ENCODE measurements at places on chromosomes 1 and 21.
A peak's percentile ranks its signal among the peaks of the same experiment; 100 is the strongest.

DNA sequence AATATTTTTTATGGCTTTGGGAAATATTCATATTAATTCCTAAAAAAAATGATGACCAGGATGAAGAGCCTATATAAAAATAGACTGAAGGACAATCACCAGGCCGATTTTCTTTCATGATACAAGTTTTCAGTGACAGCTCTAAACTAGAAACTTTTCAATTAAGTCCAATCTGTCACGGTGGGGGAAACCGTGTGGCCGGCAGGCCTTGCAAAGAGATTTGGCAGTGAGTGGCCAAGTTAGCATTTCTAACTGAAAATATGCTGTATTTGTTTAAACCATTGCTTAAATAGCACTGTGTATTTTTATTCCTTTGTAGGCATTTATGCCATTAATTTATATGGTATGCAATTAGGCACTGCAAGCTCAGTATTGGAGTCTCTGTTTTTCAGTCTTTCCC lies 294.5 kb upstream of the NRIP1 start:
- no peak for DNase-seq

GRCh38 chr1:212118872-212119260 lies 83.3 kb downstream of the DTL start:
- DNase-seq = no peak

DNA sequence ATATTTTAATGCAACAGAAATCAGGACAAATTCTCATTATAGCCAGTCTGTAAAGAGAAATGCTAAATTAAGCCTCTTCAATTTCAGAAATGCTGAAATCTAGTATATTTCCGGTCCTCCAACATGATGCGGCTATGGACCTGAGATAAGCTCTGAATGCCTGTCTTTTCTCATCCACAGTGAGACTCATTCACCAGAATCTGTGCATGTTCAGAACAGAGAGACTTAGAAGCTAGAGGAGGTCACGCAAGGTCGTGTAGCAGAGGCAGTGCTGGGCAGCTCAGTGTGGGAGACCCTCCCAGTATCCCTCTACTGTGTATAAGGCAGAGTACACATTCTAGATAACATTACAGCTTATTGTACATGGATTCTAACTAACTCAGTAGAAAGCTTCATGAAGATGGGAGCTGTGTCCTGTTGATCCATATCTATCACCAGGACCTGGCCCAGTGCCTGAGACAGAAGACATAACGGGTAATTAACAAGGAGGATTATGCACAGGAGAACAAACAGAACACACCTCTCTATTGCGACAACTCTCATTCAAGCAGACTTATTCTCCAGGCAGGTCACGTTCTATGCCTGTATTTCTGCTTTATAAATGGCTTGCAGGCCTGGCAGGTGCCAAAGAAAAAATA lies 97.0 kb upstream of the COA6 start:
- no peak for DNase-seq

DNA sequence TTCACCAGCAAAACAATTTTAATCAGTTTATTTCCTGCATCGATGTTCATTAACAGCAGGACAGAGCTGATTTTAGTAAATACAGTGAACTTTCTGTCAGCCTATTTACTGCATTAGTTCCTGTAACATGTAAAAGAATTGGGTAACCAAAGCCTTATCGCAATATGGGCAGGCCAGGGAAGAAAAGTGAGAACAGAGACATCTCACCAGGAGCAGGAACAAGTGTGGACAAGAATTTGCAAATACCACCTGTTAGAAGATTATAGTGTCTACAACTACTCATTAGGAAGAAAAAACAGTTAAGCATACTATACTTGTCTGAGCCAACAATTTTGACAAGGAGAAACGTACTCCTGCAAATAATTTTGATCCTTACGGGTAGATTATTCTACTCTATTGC lies 1293.9 kb downstream of the PLA2G4A start:
- no peak for DNase-seq

DNA sequence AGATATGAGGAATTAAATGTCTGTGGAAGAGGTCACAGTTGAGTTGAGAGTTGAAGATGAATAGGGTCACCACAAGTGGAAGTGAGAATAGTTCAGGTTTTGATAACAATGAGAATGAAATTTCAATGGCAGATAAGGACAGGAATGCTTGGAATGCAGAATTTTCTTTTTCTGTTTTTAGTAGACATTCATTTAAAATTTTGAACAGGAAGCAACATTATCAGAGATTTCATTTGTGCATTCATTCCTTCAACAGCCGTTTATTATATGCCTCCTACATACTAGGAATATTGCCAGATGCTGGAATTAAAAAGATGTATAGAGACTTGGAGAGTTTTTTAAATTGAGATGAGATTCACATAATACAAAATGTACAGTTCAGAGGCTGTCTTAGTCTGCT lies 126.8 kb downstream of the ITSN1 start:
- no peak for DNase-seq

- DNase-seq = no peak
Measured at GRCh38 chr1:172939475-172939874, 111.3 kb downstream of the TNFSF18 start.

GRCh38 chr1:17405898-17406759 lies 33.3 kb downstream of the RCC2 start:
- DNase-seq = peak; percentile 19

DNA sequence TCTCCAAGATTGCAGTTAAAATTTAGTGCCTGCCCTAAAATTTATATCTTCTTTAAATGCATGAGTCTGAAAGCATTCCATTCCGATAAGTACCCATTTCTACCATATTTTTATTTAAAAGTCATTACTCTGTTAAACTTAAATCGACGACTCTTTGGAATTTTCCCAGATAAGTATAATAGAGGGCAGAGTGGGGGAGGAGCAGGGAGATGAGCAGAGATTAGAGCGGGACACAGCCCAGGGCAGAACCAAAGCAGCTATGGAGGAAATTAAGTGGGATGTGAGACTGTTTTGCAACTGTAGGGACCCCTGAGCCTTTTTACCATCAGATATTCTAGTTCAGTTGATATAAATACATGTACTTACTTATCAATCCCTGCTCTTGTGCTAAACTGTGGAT lies 257.9 kb downstream of the FGGY start:
- DNase-seq = no peak

GRCh38 chr1:100502052-100502792 lies 35.7 kb upstream of the GPR88 start:
- DNase-seq = no peak

GRCh38 chr21:41098481-41099042 lies 69.4 kb upstream of the BACE2 start:
- no peak for DNase-seq

GRCh38 chr1:14715266-14715665 lies 116.8 kb downstream of the KAZN start:
- DNase-seq = no peak

DNA sequence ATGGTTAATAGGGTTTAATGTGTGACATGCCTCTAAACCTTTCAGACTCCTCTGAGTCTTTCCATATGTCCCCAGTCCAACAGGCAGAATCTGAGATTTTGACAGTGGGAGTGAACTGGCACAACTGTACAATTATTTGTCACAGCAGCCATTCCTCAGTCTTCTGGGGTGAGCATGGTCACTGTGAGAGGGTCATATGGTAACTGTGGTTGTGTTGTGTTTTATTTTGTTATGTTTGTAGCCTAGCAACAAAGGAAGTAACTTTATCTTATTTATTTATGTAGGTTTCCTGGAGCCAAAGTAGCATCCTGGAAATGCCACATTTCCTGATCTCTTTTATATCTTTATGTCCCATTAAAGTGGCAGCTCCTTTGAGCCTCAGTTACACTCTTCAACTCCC lies 1067.9 kb downstream of the TTLL7 start:
- DNase-seq = no peak

DNA sequence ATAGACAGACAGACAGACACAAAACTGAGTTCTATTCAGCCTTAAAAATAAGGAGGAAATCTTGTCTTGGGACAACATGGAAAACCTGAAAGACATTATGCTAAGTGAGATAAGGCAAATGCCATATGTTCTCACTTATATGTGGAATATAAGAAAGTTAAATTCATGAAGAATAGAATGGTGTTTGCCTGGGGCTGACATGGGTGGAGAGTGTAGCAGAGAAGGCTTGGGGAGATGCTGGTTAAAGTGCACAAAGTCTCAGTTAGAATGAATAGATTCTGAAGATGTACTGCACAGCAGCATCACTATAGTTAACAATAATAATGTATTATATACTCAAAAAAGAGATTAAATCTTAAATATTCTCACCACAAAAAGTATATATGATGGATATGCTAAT lies 355.5 kb downstream of the LRRIQ3 start:
- DNase-seq = no peak

DNA sequence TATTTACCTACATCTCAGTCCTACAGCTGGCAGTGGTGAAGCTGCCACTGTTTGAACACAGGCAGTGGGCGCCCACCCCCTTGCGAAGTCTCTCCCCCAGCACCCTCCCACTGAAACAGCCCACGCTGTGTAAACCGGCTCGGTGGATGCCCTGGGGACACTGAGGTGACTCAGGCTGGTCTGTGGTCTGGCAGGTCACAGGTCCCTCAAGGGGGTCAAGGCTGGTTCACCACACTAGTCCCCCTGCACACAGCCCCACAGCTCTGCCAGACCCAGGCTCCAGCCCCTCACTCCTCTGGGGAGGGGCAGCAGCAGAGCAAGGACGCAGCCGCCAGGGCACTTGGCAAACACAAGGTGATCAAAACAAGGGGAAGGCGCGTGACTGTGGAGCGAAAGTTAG lies 7.6 kb downstream of the CHD5 start:
- no peak for DNase-seq

DNA sequence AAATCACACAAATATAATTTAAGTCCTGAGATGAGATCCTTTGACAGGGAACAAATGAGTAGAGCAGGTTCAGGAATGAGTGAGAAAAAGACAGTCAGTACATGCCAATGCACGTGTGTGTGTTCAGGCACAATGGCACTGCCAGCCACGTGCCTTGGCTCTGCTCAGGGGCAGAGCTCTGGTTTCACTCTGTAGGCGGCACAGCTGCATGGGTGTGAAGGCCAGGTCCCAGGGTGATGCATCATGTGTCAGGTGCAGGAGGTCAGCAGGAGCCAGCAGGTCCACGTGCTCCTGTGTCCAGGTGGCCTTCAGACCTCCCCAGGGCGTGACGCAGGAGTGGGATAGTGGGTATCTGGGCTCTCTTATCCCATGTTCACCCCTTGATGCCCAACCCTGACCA lies 386.1 kb downstream of the KCNH1 start:
- DNase-seq = no peak

DNA sequence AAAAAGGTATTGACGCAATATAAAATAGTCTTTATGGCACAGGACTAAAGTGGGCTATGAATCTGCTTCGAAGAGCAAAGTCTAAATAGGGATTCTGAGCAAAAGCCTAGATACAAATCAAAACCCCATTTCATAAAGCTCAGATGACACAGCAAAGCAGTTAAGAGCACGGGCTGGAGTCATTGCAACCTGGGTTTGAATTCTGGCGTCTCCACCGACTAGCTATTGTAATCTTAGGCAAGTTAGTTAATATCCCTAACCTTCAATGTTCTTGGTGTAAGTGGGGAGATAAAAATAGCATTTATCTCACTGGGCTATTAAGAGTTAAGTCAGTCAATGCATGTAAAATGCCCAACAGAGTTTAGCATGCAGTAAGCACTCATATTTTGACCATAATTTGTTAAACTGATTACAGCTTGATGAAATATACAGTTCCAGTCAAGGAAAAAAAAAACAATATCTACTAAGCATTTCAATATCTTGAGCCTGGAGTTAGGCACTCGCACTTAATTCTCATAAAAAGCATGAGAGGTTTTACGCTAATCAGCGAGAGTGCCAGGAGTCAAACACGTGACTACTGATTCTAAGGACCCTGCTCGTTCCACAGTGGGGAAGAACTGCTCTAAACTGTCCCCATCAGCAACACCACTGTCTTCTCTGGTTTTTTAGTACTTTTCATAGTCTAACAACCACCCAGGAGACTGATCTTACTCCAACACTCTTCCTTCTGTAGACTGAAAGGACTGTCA lies 75.5 kb downstream of the JAK1 start:
- DNase-seq = no peak

DNA sequence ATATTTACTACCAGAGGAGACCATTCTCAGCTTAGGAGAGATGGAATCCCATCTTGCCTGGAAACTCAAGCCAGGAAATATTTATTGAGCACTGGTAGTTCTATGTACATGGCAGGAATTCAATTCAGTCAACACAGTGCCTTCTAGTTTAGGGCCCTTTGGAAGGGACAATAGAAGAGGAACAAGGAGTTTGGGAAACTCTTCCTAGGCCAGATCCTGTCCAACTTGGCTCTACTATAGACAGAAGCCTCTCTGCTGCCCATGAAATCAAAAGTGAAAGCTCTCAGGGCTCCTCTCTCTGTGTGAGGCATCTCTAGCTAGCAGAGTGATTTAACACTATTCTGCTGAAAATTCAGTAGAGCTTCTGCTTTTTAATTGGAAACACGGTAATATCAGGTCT lies 244.6 kb upstream of the MAP1LC3C start:
- DNase-seq = no peak

- DNase-seq = no peak
Measured at GRCh38 chr1:108570998-108571401, 11.1 kb downstream of the EEIG2 start.

GRCh38 chr1:174818014-174818616 lies 181.6 kb upstream of the CACYBP start:
- DNase-seq = no peak

- DNase-seq = no peak
Measured at GRCh38 chr1:25053576-25054250, 123.6 kb upstream of the RUNX3 start.

- no peak for DNase-seq
Measured at GRCh38 chr1:109392037-109392787, 5.5 kb downstream of the SORT1 start.

DNA sequence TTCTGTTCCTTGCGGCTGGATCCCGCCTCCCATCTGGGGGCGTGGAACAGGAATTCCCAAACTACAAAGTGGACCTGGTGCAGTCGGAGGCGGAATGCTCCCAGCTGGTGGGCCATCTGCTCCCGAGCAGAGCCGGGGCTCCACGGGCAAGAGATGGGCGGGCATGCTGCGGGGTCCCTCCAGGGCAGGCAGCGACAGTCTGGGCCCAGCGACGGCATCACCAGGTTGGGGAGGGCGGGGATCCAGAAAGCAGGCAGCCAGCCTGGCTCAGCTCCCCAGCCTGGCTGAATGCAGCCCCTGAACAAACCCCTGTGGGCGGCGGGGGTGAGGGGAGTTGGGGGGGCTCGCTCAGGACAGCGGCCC lies 3.6 kb downstream of the MEGF6 start:
- no peak for DNase-seq

DNA sequence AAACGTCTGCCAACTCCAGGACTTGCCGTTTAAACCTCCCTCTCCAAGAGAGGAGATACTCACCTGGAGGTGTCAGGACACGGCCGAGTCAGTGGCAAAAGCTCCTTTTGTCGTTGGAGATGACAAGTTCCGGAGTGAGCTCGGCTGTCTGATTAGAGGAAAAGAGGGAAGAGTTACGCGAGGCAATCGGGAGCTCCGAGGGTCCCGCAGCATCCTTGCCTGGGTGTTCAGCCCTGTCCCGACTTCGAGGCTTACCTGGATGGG lies 497 bp downstream of the ID3 start:
- DNase-seq = no peak

GRCh38 chr1:61670016-61670415 lies 54.9 kb downstream of the TM2D1 start:
- DNase-seq = no peak

All from effector memory CD8-positive, alpha-beta T cell (primary cell).